Dermis microvascular lymphatic vessel endothelial cell (primary cell): ENCODE measurements at places on chromosomes 16 and 17.

- DNase-seq = no peak
These were observed 7.5 kb downstream of the GINS2 start for GRCh38 chr16:85681255-85681654.

- DNase-seq = peak; percentile 82
These were observed 13.9 kb upstream of the LPCAT2 start for GRCh38 chr16:55494994-55495421.

DNA sequence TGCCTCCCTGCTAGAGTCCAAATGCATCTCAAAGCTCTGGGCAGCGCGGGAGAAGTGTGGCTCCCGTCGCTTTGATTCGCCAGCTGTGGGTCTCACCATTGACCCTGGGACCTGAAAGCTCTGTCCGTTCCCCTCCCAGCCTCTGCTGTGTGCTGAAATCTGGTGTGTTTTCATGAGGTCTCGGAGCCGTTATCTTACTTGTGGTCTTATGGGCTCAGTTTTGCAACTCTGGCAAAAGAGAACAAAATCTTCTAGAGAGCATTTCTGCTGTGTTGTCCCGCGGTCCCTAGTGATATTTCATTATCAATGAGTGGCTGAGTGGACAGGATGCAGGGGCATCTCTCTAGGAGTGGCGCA is 13.3 kb downstream of the CRISPLD2 start:
- no peak for DNase-seq

DNA sequence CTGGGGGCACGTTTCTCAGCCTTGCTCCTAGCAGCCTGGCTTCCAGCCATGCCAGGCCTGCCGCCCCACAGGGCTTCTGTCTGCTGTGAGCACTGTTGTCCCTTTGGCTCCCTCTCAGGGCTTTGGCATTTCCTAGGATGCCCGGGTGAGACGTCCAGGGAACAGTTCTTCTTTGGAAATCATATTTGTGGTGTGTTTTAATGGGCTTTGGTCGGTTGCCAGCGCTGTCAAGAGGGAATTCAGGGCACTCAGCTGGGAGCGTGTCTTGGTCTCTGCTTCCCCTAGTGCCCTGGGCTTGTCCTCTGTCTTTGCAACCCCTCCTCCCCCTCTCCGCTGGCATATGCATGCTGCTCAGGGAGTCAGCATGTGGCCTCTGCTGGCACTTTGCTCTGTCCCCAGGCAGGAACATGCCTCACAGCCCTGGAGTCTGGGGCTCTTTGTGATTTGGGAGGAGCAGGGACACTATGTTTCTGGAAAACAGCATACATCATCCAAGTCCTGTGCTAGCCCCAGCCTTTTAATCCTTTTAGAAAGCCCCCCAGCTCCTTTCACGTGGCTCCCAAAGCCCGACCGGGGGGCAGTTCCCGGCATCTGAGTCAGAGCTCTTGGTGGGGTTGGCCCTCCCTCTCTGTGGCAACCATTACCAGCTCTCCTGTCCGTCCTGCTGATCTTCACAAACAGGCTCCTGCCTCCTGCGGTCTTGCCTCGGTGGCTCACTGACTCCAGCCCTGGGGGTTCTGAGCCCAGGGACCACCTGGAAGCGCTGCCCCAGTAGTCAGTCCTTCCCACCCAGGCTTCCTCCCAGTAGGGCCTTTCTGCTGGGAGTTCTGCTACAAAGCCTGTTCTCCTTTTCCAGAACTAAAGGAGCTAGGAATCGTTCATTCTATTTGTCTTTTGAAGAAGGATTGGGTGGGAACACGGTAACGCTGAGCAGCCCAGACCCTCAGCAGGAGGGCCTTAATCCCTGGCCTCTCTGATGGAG is 26.7 kb downstream of the SAP30BP start:
- DNase-seq = no peak

DNA sequence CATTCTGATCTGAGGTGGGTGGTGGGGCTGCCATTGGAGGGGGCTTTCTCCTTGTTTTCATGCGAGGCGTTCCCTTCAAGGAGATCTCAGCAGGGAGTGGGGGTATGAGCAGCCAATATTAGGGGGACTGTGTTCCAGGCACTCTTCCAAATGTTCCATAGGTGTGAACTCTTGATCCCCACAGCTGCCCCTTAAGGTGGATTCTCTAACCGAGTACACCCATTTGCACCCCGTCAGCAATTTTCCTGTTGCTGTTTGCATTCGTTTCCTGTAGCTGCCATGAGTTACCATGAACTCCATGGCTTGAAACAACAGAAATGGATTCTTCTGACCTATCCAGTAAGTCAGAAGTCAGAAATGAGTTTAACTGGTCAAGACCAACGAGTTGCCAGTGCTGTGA is 3.7 kb upstream of the PRR15L start:
- no peak for DNase-seq

GRCh38 chr16:50335196-50335958 is 33.4 kb downstream of the BRD7 start:
- no peak for DNase-seq

GRCh38 chr17:6327007-6327406 is 107.9 kb downstream of the AIPL1 start:
- peak; percentile 55 for DNase-seq

- DNase-seq = no peak
These were observed 33.0 kb downstream of the USP10 start for GRCh38 chr16:84732674-84733352.

GRCh38 chr16:48522041-48522440 is 87.9 kb downstream of the N4BP1 start:
- no peak for DNase-seq

DNA sequence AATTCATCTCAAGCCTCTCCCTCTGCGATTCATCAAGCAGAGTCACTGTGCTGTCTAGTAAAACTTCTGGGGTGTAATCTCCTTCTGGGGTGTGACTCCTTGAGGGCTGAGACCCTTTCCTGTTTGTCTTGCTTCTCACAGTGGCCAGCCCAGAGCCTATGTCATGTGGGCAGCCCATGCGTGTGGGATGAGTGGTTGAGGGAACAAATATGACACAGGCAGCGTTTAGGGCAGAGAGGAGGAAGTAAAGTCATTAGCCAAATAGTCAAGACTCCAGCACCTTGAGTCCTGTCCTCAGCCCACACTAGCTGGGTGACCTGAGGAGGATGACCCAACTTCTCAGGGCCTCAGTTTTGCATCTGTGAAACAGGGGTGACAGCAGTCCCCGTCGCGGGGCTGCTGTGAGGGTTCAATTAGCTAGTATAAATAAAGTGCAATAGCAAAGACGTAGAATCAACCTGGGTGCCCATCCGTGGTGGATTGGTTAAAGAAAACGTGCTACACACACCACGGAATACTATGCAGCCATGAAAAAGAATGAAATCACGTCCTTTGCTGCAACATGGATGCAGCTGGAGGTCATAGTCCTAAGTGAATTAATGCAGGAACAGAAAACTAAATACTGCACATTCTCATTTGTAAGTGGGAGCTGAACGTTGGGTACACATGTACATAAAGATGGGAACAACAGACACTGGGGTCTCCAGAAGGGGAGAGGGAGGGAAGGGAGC is 4.5 kb upstream of the ITGAX start:
- no peak for DNase-seq

- DNase-seq = no peak
These were observed 5.4 kb upstream of the CYLD start for GRCh38 chr16:50736448-50736847.

GRCh38 chr17:73196500-73196899 is 3.6 kb downstream of the COG1 start:
- peak; percentile 54 for DNase-seq

DNA sequence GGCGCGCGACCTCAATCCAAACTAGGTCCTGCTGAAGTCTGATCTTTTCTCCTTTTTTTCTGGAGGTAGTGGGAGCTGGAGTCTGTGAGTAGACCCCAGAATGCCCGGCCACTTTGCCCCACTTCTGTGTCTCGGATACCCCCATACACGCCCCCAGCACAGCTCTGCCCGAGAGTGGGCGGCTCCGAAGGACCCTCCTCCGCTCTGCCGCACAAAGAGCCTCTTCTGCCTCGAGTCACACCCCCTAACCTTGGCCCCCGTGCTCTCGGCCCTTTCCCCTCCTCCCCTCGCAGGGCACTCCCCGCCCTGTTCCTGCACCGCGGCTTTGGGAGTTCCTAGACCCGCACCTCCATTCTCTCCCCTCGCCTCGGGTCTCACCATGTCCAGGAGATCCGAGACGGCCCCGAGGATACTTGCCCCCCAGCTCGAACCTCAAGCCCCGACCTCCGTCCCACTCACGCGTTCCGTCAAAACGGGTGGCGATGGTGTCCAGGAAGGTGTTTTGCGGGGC is 476 bp downstream of the KCNH4 start:
- no peak for DNase-seq

DNA sequence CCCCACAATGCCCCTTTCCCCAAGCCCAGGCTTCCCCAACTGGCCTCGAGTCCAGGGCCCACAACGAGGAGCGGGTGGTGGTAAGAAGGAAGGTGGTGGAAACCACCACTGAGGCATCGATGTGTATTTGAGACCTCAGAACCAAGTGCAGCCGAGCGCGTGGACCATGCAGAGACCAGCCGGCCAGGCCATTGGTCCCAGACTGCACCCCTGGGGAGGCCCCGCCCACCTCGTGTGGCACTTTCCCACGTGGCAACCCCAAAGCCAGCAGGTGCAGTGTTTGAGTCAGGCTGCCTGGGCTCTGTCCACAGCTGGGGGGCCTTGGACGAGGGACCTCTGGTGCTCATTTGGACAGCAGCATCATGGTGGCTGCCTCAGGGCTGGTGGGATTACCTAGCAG is 28.1 kb upstream of the BAHCC1 start:
- DNase-seq = no peak

DNA sequence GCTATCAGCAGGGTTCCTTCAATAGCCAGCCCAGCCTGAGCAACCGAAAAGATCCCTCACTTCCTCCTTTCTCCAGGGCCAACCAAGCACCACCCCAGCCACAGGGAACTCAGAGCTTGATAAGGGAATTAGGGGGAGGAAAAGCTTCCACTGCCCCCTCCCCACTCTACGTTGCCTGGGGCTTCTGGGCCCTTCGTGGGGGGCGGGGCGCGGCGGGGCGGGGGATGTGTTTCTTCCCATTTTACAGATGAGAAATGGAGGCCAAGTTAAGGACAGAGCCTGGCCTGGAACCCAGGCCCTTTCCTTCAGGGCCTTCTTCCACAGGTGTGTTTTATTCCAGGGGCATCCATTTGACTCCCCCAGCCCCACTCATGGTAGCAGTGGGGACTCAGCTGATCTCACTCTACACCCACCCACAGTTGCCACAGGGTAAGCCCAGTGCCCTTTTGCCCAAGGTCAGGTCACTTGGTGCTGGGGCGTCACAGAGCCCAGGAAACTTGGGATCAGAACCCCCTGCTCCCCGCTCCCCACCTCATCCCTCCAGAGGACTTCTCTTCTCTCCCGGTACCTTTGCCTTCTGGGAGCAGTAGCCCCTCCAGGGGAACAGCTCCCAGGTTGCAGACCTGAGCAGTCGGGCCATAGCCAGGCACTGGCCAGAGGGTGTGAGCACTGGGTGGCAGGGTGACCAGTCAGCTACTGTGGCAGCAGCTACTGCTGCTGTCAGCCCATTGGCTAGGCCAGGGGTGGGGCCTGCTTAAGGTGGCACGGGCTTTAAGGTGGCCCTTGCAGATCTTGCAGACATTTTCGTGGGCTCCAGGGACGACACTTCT is at the start of gene LDHD:
Gene LDHD, minus strand, starts transcription at position 700 of the 830 bp plus-strand sequence. Its CDS starts 60 bp downstream, at position 640.
- peak; percentile 76 for DNase-seq

DNA sequence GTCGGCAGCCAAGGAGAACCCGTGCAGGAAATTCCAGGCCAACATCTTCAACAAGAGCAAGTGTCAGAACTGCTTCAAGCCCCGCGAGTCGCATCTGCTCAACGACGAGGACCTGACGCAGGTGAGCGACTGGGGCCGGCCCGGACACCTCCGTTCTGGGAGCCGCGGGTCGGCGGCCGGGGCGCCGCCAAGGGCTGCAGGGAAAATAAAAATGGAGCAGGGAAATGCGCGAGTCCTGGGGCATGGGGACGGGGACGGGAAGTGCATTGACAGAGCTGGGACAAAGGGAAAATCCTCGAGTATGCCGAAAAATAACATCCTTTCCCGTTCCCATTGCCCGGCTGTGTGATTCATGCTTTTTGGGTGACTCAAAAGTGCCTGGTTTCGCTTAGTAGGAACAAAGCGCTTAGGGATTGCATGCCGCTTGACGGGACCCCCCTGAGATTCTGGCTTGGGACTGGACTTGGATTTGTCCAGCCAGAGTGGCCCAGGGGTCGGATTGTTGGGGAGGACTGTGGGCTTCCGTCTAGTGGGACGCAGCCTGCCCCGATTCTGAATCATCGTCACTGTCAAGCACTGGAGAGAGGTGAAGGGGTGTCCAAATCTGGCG is 699 bp downstream of the MPRIP start:
- DNase-seq = peak; percentile 69

DNA sequence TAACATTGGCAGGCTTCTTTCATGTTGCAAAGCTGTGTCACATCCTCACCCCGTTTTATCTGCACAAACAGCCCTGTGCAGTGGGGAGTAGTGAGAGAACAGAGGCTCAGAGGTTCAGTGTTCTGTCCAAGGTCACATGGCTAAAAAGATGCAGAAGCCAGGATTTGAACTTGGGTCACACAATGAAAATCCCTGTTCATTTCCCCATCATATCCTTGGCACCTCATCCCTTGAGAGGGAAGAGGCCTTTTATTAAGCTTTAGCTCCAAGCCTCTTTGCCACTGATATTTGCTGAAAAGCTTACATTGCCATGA is 106.6 kb downstream of the AMFR start:
- DNase-seq = no peak

DNA sequence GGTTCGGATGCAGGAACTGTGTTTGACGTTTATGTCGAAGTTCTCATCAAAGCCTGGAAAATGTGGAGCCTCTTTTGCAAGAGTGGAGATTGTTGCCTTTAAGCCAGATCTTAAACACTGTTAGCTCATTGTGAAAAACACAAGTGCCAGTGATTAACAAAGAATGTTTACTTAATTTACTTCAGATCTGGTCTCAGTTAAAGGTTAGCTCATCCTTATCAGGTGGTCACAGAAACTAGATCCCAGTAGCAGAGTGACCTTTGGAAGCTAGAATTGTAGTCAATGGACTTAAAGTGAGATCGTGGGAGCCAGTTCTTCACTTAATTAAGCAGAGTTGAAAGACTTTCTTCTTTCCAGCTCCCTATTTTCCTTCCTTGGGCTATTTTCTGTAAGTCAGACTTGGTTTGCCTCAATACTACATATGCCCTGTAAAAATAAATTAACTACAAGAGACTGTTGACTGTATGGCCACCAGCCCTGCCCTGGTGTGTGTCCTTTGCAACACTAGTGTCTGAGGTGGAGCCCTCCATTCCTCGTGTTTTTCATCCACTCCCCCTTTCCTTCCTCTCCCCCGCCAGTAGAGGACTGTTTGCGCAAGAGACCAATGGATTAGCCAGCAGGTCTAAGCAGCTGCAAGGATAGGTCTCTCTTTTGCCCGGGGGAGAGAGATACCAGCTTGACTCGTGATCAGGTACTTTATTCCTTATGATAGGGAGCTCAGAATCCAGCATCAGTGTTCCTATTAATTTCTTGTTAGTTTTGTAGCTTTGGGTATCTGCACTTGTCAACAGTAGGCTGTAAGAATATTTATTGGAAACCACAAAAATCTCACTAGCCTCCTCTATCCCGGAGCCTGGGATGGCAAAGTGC is 20.2 kb downstream of the FBXO39 start:
- DNase-seq = no peak

- DNase-seq = no peak
These were observed 33.4 kb upstream of the RPRML start for GRCh38 chr17:47012457-47012856.

- DNase-seq = no peak
These were observed 4.2 kb downstream of the SNTB2 start for GRCh38 chr16:69191136-69191535.
